Activated T-cell treated with anti-CD3 and anti-CD28 coated beads, Interleukin-2, amount 50 U/mL, for 24 hours (primary cell): ENCODE measurements at places on chromosomes 4 and X.

DNA sequence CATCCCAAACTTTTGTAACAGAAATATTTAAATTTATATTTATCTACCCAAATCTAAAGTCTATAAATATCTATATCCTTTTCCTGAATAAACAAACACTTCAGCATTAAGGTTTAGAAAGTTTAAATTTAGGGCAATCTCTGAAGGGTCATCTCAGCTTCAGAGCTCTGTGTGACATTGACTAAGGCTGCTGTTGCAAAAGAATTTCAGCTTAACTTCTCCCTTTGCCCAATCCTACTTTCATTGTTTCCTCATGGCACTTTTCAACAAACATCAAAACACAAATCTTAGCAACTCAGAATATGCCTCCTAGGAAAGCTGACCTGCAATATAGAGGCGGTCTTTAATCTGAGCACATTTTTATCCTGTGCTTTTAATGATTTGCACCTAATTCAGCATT is 79.7 kb upstream of the BANK1 start:
- no peak for DNase-seq

GRCh38 chr4:4259484-4260100 is 11.6 kb upstream of the TMEM128 start:
- DNase-seq = no peak

DNA sequence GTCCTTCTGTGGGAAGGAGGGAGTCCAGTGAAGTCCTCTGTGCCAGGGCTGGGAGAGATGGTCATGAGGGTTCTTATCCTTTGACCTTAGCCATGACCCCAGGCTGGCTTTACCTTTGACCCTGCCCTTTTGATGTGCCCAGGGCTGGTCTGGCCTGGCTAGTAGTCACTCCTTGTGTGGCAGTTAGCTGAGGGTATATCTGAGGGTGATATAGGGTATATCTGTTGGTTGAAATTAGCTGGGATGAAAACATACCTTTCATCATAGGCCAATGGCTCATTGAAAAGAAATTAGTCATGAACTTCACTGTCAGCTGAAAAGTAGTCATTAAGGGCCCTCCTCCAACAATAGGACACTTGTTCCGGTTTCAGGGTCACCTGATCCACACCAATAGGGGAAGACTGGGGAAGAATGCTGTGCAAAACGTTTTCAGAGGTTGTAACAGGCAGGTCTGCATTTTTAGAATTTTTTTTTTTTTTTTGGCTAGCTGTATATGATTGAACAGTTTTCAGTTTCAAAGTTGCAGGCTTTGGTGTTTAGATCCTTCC is 74.6 kb upstream of the STOX2 start:
- no peak for DNase-seq

GRCh38 chr4:45062935-45063545 is 336.7 kb upstream of the GNPDA2 start:
- DNase-seq = no peak

GRCh38 chr4:2511645-2512131 is 24.8 kb upstream of the FAM193A start:
- no peak for DNase-seq

GRCh38 chrX:110012818-110013485 is 10.0 kb downstream of the TMEM164 start:
- DNase-seq = no peak

DNA sequence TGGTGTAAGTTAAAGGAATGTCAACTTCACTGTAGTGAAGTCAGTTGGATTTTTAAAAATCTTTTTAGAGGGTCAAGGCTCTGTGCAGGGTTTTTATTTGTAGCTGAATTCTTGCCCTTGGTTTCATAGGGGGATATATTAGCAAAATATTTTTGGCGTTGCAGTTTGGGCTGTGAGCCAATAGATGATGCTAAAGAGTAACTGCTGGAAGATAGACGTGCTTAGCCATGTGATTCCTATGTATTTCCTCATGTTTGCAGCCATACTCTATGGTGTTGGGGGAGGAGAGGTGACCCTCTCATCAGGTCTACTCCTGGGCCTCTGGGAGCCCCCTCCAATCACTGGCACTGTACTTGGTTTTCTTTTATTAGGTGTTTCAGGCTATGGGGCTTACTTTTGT is 246.7 kb upstream of the ARHGAP24 start:
- DNase-seq = no peak

DNA sequence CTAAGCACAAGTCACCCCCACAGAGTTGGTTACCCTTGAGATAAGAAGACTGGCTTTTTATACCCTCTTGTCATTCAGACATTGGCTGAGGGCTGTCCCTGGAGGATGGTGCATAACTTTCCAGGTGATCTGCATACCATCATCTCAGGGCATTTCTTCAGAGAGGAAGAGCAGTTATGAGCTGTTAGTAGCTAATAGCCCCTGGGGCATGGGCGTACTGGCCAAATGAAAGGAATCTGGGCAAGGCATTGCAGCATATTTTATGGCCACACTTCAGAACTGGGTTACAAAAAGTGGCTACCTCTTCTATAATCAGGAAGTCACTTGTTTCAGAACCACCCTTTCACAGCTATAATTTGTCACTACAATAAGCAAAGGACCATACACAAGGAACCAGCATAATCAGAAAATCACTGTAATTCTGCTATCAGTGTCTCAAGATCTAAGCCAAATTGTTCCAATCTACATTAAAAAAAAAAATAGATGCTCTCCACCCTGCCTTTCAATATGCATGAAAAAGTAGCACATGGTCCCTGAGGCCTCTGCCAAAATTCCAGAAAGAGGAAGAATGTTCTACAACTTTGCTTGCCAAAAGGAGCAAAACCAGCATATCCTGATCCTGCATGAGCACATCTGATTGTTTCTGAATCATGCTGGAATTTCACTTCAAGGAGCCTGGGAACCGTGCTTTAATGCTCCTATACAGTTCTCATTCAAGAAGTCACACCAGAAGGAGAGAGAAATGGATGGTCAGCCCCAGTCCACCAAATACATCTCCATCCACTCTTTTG is 92.0 kb downstream of the TMEM144 start:
- DNase-seq = no peak

DNA sequence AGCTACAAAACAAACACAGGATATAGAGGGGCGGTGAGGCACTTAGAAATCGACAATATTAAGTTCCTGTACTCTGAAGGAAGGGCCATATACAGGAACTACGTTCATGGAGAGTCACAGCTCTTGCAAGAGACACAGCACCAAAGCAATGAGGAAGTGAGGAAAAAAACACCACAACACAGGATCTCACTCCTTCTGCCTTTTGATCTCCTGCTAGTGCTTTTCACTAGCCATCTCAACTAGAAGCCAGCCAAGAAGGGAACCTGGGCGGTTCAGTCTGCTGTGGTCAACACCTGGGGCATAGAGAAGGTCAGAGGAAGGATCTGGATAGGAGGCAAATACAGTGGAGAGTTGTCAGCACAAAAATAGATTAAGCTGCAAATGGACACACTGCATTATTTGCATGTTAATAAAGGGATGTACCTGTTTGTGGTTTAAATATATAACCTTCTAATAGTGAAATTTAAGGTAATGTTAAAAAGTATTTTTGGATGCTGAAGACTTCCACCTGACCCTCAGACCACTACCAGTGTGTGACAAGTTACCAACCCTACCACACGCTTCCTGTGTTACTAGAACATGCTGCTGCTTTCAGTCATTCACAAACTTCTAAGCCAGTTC is 104.6 kb downstream of the DTHD1 start:
- DNase-seq = no peak
